Chondrocyte (in vitro differentiated cells): ENCODE measurements at places on chromosomes 4 and X. TPM values are rescaled to one million over a fixed set of nuclear protein-coding genes. Genes with fewer than 3 reads are reported as not detected.

GRCh38 chrX:136735601-136736000 lies 45.1 kb downstream of the ARHGEF6 start:
- no peak overlapping the region for H3K4me3 ChIP-seq
- H3K4me1 ChIP-seq, result peaks cover 8% of the 10 kb centered on the region
- H3K36me3 ChIP-seq, result peaks cover 2% of the 10 kb centered on the region
- H3K27me3 ChIP-seq, result no peaks in the 10 kb centered on the region

DNA sequence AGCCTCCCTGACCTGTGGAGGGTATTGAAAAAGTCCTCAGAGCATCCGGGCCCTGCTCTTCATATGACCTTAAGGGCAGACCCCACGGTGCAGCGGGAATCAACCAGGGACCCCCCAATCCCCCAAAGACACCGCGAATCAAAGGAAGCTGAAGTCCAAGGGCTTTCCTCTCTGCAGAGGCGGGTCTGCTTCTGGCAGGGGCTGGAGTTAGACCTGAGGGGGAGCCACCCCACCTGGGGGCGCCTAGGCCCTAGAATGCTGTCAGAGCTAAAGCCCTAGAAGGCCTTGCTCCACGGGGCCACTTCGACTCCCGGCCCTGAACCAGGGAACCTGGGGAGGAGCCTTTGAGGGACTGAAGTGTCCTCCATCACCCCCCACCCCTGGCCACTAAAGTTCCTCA lies 2.8 kb upstream of the HAUS7 start:
- no peak overlapping the region for H3K4me3 ChIP-seq
- no peaks in the 10 kb centered on the region for H3K27me3 ChIP-seq
- no peak for DNase-seq
- H3K27ac ChIP-seq, result peak overlapping the region; percentile 78
- H3K36me3 ChIP-seq, result no peaks in the 10 kb centered on the region

DNA sequence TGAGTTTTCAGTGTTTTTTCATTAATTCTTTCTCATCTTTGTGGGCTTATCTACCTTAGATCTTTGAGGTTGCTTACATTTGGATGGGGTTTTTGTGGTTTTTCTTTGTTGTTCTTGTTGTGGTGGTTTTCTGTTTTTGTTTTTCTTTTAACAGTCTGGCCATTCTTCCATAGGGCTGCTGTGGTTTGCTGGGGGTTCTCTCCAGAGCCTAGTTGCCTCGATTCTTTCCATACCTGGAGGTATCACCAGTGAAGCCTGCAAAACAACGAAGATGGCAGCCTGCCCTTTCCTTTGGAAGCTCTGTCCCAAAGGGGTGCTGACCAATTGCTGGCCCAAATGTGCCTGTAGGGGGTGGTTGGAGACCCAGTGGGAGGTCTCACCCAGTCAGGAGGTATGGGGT lies 168.6 kb upstream of the CLNK start:
- no peaks in the 10 kb centered on the region for H3K4me1 ChIP-seq
- peaks cover 2% of the 10 kb centered on the region for H3K36me3 ChIP-seq
- no peak for DNase-seq
- H3K4me3 ChIP-seq, result no peak overlapping the region

DNA sequence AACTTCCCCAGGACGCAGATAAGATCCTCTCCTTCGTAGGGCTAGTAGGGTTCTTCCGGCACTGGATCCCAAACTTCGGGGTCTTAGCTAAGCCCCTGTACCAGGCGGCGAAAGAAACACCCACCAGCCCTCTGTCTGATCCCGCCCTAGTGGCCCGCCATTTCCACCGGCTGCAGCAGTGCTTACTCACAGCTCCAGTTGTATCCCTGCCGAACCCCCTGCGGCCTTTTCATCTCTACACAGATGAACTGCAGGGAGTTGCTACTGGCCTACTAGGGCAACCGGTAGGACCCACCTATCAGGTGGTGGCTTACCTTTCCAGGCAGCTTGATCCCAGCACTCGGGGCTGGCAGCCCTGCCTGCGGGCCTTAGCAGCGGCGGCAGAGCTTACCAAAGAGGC lies 961.2 kb downstream of the RPA4 start:
- peaks cover 2% of the 10 kb centered on the region for H3K36me3 ChIP-seq
- no peaks in the 10 kb centered on the region for H3K27me3 ChIP-seq
- no peak overlapping the region for H3K27ac ChIP-seq

GRCh38 chr4:127782275-127783025 lies at the start of gene HSPA4L:
TSS of gene HSPA4L (plus strand) at chr4:127782322. CDS start at chr4:127782551, 229 bp downstream.
- peaks cover 22% of the 10 kb centered on the region for H3K4me1 ChIP-seq
- H3K36me3 ChIP-seq, result no peaks in the 10 kb centered on the region
- DNase-seq, result peak; percentile 95

- H3K36me3 ChIP-seq, result peaks cover 62% of the 10 kb centered on the region
- no peak for DNase-seq
- H3K27me3 ChIP-seq, result no peaks in the 10 kb centered on the region
- H3K4me1 ChIP-seq, result peaks cover 89% of the 10 kb centered on the region
- H3K27ac ChIP-seq, result peak overlapping the region; percentile 90
These were observed 60.1 kb downstream of the SEPTIN11 start for GRCh38 chr4:77009511-77010115.

GRCh38 chrX:153527208-153527607 lies 9.8 kb downstream of the ATP2B3 start:
- H3K27me3 ChIP-seq, result peaks cover 11% of the 10 kb centered on the region
- H3K4me1 ChIP-seq, result no peaks in the 10 kb centered on the region
- H3K4me3 ChIP-seq, result no peak overlapping the region
- no peaks in the 10 kb centered on the region for H3K36me3 ChIP-seq
- no peak overlapping the region for H3K27ac ChIP-seq
- DNase-seq, result no peak

- no peak overlapping the region for H3K4me3 ChIP-seq
- H3K36me3 ChIP-seq, result no peaks in the 10 kb centered on the region
- no peaks in the 10 kb centered on the region for H3K4me1 ChIP-seq
- no peak overlapping the region for H3K27ac ChIP-seq
- DNase-seq, result no peak
These were observed 14.7 kb downstream of the GRPR start for GRCh38 chrX:16138108-16138427.

GRCh38 chr4:81704461-81704860 lies 232.8 kb upstream of the RASGEF1B start:
- H3K36me3 ChIP-seq, result no peaks in the 10 kb centered on the region
- peaks cover 17% of the 10 kb centered on the region for H3K4me1 ChIP-seq
- peak overlapping the region; percentile 51 for H3K27ac ChIP-seq
- DNase-seq, result no peak
- H3K4me3 ChIP-seq, result no peak overlapping the region

The AKAP17A gene
- 33.2 to 38.0 TPM (median 34.3 TPM) in 3 replicates for total RNA-seq

- H3K27ac ChIP-seq, result no peak overlapping the region
- no peak overlapping the region for H3K4me3 ChIP-seq
- no peaks in the 10 kb centered on the region for H3K36me3 ChIP-seq
- DNase-seq, result no peak
- peaks cover 6% of the 10 kb centered on the region for H3K4me1 ChIP-seq
These were observed 222.1 kb downstream of the TACR3 start for GRCh38 chr4:103497692-103498091.
